Motor neuron (in vitro differentiated cells): ENCODE measurements at places on chromosomes 6 and 20.
A peak's percentile ranks its signal among the peaks of the same experiment; 100 is the strongest.

GRCh38 chr6:156416391-156416790 lies 360.8 kb upstream of the ARID1B start:
- ATAC-seq = no peak

GRCh38 chr20:39661833-39662232 lies 699.7 kb downstream of the DHX35 start:
- no peak for ATAC-seq

DNA sequence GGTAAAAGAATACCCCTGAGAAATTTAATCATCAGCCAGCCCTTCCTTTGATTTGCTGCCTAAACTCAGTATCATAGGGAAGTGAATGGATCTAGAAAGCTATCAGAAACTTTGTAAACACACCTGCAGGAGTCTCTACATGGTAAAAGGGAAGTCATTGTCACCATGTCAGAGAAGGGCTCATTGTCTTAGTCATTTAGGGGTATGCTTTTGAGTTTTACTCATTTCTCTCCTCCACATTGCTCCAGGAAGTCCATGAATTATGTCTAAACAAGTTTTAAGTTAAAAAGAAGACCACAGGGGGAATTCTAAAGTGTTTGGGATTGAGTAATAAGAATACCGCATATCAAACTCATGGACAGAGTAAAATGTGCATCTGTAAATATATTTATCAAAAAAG lies 2.5 kb downstream of the SLC17A1 start:
- ATAC-seq = no peak

DNA sequence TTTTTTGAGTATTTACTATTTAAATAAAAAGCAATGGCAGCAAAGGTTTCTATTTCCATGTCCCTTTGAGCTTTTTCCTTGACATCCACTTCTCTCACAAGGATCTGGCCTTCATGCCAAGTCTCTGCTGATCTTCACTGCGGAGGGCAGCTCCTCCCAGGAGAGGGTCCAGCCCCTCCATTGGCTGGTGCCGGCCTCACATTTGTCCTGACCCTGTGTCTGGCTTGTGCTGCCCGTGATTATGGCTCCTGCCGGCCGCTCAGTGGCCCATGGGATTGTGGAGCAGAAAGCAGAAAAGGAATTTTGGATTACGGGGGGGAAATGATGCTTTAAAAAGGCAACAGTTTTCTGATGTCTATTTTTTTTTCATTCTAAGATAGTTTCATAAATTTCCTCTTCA lies 31.2 kb upstream of the PDE7B start:
- ATAC-seq = no peak

GRCh38 chr20:62522748-62523396 lies 47.1 kb upstream of the GATA5 start:
- no peak for ATAC-seq

- ATAC-seq = no peak
Measured at GRCh38 chr20:46712056-46712636, 2.7 kb downstream of the SLC2A10 start.

DNA sequence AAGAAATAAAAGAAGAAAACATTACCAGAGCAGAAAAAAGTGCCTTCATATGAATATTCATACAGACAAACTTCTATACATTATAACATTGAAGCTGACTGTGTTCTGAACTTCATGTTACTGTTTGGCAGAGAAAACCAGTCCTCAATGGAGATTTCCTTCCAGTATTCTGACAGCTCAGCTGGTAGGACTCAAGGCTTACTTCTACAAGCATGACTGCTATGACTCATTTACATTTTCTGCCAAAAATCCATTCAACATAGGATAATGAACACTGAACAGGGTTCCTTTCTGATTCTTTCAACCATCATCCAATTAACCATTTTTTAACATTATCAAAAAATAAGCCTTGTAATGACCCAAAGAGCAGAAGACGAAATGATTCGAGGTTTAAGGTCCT lies 25.4 kb downstream of the COL9A1 start:
- ATAC-seq = no peak

- ATAC-seq = peak; percentile 60
Measured at GRCh38 chr6:122184401-122184827, 215.0 kb upstream of the HSF2 start.

DNA sequence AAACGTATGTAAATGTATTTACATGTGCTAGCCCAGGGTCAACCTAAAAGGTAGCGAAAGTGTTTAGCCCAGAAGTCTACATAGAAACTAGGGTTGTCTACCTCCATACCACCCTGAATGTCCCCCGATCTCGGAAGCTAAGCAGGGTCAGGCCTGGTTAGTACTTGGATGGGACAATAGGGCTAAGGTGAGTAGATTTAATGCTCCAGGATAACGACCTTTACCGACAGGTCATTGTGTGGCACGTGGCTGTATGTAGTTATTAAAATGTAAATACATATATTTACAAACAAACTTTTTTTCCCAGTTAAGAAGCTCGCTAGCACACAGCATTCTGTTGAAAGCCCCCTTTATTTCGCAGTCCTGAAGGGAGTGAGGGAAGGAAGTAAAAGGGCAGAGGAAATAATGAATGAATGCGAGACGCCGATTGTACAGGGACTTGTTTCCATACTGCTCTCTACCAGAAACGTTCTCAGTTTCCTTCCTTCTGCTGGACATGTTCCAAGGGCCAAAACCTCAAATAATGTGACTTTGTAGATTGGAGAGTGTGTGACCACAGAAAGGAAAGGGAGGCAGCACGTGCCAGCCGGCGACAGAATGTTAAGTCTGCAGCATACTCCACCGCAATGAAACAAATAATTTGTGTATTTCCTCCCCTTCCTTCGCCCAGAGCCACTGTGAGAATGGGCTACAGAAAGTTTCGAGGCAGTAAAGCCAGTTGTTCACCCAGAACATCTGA lies 612 bp downstream of the ADAT2 start:
- ATAC-seq = no peak

DNA sequence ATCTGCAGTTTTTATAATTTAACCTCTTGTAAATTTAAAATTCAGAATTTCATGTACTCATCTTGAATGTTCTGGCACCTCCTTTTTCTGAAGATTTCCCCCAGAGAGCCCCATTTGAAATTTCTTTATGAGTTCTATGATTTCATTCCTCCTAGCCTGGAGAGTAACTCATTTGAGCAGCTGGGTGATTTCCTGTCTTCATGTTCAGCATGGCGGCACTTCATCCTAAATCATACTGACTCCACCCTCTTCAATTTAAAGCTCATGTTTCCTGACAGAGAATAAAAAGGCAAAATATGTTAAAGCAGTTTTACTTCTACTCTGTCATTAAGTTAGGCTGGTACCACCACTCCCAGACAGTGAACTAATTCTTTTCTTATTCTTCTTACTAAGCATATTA lies 250.9 kb upstream of the POU3F2 start:
- no peak for ATAC-seq

DNA sequence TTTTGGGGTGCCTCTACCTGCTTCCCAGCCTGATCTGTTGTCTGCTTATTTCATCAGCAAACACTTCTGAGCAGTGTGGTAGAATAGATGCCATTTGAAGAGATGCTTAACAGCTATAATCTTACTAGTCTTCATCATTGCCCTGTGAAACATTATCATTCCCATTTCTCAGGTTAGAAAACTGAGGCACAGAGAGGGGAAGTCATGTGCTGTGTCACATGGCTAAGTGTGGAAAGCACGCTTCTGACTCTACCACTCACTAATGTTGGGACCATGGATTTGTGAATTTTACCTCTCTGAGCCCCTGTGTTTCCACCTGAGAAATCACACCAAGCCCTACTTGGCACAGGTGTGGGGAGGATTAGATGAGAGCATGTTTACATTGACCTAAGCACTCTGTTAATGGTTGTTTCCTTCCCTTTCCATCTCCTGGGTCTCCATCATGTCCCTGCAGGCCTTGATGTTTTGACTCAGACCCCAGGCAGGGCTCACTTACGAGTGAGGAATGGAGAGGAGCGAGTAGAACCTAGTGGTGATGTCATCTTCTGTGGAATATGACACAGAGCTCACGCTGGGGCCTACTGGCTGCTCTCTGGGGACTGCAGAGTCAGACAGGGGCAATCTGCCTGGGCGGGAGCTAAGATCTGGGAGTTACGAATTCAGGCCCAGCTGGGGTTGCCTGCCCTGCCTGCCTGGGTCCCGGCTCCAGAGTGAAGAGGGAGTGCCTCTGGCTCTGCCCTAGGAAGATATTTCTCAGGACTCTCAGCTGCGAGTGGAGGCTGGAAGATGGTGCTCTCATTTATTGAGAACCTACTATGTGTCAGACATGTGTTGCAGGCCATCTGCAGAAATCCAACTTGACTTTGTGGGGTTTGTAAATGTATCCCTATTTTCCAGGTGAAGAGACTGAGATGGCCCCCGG lies 64.3 kb downstream of the CDH22 start:
- peak; percentile 94 for ATAC-seq

- ATAC-seq = no peak
Measured at GRCh38 chr6:37695857-37696219, 1.8 kb downstream of the MDGA1 start.

DNA sequence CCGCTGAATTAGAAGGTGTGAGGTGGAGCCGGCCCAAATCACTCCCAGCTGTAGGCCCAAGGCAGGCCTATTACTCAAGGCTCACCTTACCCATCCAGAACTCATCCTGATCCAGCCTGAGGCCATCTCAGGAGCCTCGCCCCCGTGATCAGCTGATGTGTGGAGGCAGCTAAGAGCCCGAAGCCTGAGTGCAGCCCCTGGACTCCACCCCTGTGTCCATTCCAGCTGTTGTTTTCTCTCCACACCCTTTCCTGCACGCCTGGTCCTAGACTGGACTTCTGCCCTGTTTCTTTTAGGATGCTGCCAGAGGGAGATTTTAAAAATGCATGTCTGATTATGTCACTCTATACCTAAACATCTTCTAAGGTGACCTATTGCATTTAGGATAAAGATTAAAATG lies 124.7 kb upstream of the SUPT3H start:
- peak; percentile 98 for ATAC-seq

- ATAC-seq = no peak
Measured at GRCh38 chr6:166620478-166621113, 6.5 kb downstream of the RPS6KA2 start.

- no peak for ATAC-seq
Measured at GRCh38 chr6:23111984-23112383, 542.6 kb downstream of the HDGFL1 start.

DNA sequence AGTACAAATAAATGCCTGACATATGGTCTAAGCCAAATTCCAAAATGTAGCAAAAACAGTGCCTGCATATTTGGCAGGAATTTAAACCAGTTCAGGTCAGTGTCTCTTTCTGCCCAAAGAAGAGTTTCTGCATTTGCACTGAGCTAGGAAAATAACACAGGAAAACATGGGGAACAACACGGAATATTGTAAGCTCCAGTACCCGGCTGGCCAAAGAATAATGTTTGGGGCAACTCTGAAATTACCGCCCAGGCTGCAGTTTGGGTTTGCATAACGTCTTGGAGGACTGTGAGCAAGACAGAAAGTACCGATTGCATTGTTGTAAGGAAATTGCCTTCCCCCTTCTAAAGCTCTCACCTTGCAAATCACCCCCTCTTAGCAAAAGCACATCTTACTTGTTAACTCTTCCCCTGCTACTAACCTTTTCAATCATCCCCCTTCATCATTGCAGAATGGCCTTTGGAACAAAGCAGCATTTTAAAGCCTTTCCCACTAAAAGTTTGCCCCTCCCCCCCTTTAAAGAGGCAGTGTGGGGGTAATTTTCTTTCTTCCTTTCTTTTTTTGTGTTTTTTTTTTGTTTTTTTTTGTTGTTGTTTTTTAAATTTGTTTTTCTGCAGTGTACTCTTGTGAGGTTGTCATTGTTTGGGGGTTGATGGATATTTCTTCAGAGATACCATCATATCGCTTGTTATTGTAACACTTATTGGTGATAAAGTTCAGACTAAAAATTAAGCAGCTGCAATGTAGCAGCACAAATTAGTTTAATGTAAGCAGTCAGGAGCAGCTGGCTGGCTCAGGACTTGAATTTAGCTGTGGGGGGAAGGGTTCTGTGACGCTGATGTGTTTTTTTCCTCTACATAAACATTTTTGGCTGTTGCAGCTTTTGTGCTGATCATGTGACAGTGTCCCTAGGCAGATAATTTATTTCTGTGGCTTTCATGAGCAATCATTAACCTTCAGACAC lies 100.0 kb upstream of the CITED2 start:
- peak; percentile 68 for ATAC-seq

- ATAC-seq = no peak
Measured at GRCh38 chr20:44193801-44194200, 6.8 kb upstream of the JPH2 start.

DNA sequence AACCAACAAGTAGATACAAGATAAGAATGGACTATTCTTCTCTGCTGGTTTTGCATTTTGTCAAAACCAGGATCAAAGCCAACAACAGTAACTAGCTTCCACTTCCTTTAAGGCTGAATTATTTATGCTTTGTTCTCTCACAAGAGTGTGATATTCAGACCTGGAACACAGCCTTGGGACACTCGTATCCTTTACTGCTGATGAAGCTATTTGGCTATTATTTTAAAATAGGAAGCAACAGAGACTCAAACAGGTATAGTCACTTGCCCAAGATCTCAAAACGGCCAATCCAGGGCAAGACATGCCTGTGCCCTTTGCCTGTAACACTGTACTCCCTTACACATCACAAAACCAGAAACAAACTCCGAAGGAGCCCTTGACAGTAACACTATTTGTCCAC lies 19.9 kb downstream of the SPTLC3 start:
- no peak for ATAC-seq

DNA sequence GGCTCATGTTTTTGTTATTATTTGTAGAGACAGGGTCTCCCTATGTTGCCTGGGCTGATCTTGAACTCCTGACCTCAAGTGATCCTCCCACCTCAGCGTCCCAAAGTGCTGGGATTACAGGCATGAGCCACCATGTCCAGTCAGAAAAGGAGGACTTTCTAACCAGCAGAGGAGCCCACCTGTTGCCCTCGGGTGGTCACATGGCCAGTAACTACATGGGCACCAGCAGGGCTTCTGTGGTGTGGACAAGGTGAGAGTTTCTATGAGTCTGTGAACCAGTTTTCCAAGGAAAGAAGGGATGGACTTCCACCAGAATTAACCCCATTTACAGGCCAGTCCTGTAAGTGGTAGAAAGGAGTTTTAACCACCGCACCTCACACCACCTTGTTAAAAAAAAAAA lies 125.4 kb downstream of the RIN2 start:
- no peak for ATAC-seq

- ATAC-seq = no peak
Measured at GRCh38 chr6:124535746-124536145, 426.5 kb upstream of the RNF217 start.

GRCh38 chr6:139472351-139473015 lies 98.0 kb upstream of the CITED2 start:
- ATAC-seq = no peak
